Stimulated activated CD4-positive, alpha-beta T cell treated with anti-CD3 and anti-CD28 coated beads, Interleukin-15, amount 100 ng/mL, for 48 hours (primary cell): ENCODE measurements at places on chromosomes 4 and X.

- no peak for DNase-seq
Measured at GRCh38 chrX:31092476-31092875, 20.6 kb upstream of the FTHL17 start.

DNA sequence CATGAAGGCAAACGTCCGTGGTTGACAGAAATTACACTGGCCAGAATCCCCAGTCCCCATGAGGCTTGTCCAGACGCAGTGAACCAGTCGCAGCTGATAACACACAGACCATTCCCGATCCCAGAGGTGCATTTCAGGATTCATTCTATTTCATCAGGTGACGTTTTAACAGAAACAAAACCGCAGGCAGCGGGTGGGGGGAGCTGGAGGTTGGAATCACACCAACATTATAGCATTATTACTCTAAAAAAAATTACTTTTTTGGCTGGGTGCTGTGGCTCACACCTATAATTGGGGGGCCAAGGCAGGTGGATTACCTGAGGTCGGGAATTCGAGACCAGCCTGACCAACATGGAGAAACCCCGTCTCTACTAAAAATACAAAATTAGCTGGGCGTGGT is 25.2 kb downstream of the NOP14 start:
- DNase-seq = no peak

DNA sequence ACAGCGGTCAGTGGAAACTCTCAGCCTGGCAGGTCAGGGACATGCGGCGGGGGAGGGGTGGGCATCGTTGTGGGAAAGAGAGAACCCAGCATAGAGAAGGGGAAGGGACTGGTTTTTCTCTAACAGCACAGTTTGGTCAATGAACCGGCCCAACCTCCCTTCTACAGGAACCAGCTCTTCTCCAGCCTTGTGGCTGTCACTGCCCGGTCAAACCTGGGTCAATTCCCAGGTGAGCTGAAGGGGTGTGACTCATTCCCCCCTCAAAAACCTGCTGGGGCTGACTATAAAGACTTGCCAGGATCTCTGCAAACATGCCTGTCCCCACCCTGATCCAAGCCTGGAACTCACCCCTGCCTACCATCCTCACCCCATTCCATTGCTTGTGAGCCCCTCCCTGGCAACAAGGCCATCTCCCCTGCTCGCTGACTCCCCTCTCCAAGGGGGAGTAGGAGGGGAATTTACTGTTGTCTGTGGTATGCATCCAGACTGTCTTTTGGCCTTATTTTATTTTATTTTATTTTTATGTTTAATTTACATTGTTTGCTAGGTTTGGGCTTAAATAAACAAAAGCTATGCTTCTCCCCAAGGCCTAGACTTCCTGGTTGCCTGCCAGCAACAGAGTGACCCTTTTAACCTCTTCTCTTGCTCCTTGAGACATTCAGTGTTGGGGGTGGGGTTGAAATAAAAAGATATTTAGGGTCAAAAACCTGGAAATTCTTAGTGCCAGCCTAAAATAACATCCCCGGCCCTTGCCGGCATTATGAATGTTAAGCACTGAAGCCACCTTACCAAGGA is 49.6 kb downstream of the TSC22D3 start:
- no peak for DNase-seq

GRCh38 chrX:32155044-32155638 is 1056.2 kb downstream of the DMD start:
- no peak for DNase-seq

DNA sequence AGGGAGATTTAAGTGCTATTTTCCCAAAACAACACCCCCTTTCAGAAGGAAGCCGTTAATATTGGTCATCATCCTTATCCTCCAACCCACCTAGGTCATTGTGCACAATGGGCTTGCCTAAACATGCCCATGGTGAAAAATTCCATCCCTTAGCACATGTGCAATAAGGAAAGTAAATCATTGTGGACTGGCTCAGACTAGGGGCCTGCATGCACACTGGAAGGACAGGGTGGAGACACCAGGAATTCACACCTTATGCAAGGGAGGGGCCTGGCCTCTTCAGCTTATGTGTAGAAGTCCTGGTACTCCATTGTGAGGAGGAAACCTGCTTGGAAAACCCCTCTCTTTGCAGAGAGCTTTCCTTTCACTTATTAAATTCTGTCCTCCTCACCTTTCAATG is 311.4 kb upstream of the NDST4 start:
- no peak for DNase-seq

DNA sequence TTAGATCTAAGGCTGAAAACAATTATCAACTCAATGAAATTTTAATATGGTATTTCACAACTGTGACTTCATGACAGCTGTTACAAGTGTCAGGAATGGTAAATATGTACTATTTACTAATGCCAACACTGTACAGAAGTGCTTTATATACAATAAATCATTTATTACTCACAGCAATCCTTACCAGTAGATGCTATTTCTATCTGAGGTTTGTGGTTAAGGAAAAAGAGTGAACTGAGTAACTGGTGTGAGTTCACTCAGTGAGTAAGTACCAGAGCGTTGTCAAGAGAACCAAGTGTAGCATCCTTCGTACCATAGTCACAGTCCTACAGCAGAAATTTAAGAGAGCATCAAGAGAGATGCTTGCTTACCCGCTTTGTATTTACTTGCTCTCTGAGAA is 23.3 kb downstream of the MTHFD2L start:
- no peak for DNase-seq

- DNase-seq = no peak
Measured at GRCh38 chr4:2831611-2832308, 11.9 kb upstream of the ADD1 start.

GRCh38 chr4:40769266-40769665 is 19.5 kb downstream of the NSUN7 start:
- no peak for DNase-seq
